ENCODE measurements at places on chromosomes 11 and 22. TPM values are rescaled to one million over a fixed set of nuclear protein-coding genes. Genes with fewer than 3 reads are reported as not detected.

The SLC35F2 gene
- total RNA-seq = 38.6 TPM

The RTN4R gene
- total RNA-seq = 11.6 TPM

The VPREB1 gene
- not detected for total RNA-seq

The CYTH4 gene
- total RNA-seq = 1.0 TPM

The GLYAT gene
- not detected for total RNA-seq

The RBMXL2 gene
- not detected for total RNA-seq

The MRPL16 gene
- total RNA-seq = 64.2 TPM

The PANX3 gene
- total RNA-seq = not detected

The CCDC117 gene
- total RNA-seq = 11.7 TPM

The LRRC4C gene
- not detected for total RNA-seq

The FAM89B gene
- total RNA-seq = 51.7 TPM

The DGAT2 gene
- 1.5 TPM for total RNA-seq

The OR10D3 gene
- total RNA-seq = not detected

The DDTL gene
- total RNA-seq = 1.5 TPM

The SERPIND1 gene
- not detected for total RNA-seq

The ACR gene
- total RNA-seq = not detected

The NLRP14 gene
- total RNA-seq = not detected

The TPP1 gene
- total RNA-seq = 47.3 TPM

The ENTHD1 gene
- total RNA-seq = not detected

The CATSPERZ gene
- 3.2 TPM for total RNA-seq

The DERL3 gene
- total RNA-seq = 0.17 TPM

The PGA5 gene
- not detected for total RNA-seq

The SF3B2 gene
- total RNA-seq = 172 TPM

The RAC2 gene
- 0.22 TPM for total RNA-seq

The MORC2 gene
- 14.1 TPM for total RNA-seq

The KRTAP5-8 gene
- total RNA-seq = not detected

The OSM gene
- not detected for total RNA-seq

The RIMBP3C gene
- total RNA-seq = 0.18 TPM

The HBE1 gene
- total RNA-seq = 0.29 TPM

The SSTR3 gene
- not detected for total RNA-seq

The FOSL1 gene
- total RNA-seq = 236 TPM

The ST13 gene
- 156 TPM for total RNA-seq

The SLCO2B1 gene
- 4.2 TPM for total RNA-seq

The OR56A1 gene
- total RNA-seq = not detected

The MIAT gene
- total RNA-seq = 0.29 TPM

The FGF3 gene
- total RNA-seq = not detected

The ROBO3 gene
- total RNA-seq = 1.4 TPM

The MOV10L1 gene
- not detected for total RNA-seq
